Fibroblast of skin of right quadriceps (primary cell): ENCODE measurements at places on chromosomes 3 and 15.

DNA sequence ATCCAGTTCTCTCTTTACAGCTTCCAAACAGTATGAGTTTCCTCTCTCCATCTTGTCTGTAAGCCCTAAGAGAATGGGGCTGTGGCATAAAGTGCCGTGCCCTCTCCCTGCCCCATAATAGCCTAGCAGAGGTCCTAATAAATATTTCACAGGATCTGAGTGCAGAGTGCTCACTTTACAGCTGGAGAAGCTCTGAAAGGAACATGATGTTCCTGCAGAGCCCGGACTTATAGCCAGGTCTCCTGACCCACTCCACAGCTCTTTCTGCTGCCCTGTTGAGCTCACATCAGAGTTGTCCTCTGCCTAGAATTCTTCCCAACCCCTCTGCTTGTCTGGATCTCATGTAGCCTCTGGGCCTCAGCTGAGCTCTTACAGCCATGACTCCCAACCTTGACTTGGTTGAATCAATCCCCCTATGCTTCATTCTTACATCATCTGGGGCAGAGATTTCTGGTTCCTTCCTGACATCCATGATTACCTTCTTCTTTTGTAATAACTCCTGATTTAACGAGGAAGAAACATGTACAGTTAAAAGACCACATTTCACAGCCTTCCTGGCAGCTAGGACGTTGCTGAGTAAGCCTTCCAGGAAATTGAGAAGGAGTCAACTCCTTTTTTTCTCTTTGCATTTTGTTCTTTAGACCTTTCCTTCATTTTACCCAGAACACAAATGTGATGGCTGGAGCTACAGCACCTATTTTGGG is 135.3 kb downstream of the RPLP1 start:
- no peak for DNase-seq

- no peak for DNase-seq
Measured at GRCh38 chr3:187823746-187824145, 78.5 kb upstream of the BCL6 start.

DNA sequence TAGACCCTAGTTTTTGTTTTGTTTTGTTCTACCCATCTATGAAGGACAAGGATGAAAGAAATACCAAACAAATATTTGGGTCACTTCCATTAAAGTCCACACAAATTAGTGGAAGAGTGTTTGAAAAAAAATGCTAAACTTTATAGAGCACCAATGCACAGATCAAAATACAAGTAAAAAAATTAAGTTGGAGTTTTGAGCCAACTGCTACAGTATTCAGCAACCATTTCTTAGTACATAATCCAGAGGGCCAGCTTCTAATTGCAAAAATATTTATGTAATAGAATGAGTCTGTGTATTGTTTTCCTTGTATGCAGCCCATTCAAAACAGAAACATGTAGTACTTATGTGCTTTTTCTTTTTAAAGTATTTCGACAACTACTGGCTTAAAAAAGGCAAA is 121.1 kb downstream of the CBLB start:
- no peak for DNase-seq

GRCh38 chr3:32383136-32383711 is 8.4 kb upstream of the CMTM7 start:
- DNase-seq = no peak

DNA sequence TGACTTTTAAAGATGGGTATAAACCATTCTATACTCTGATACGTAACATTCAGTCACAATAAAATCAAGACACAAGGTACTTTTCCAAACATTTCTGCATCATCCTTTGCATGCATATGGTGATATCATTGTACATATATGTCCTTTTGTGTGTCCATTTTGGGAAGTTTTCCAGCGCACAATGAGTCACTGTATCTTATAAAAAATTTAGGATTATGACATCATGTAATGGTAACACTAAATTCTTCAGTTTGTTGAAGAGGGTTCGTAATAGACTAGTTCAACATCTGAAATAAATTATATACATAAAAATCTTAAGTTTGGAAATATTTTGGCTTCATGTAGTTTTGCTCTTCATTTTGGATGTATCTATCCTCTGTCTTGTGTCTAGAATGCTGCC is 480.9 kb downstream of the ROBO1 start:
- DNase-seq = peak; percentile 75

DNA sequence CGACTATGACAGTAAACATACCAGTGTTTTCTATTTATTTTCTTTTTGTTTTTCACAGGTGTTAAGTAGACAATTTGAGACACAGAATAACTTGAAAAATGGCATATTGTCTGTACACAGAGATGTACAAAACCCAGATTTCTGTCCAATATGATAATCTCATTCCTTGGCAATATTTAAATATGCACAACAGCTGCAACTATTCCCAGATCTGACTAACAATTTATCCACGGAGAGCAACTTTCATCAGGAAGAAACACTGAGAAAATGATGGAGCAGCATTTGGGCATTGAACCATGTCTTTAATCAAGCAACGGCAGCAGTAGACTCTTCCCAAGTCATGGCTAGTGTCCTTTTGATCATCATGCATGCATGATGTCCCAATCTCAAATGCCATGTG is 452.6 kb downstream of the ZPLD1 start:
- DNase-seq = no peak

GRCh38 chr3:146247911-146248310 is 3.0 kb downstream of the PLSCR4 start:
- DNase-seq = no peak

DNA sequence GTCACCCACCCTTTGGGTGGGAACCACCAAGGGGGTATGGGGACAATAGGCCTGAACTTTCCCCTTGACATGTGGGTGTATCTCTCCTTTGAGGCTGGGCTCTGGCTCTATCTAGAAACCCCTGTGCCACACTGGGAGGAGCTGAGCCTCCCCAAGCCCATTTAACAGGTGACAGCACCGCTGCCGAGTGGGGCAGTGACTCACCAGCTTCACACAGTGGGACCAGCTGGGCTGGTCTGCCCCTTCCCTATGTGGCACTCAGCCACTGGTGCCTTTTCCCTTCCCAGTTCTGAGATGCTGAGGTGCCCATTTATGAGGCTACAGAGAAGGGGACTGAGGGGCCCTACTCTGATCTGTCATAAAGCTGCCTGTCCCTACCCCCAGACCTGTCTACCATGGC is 5.1 kb downstream of the PSTPIP1 start:
- DNase-seq = no peak

GRCh38 chr3:196115678-196116083 is 33.8 kb upstream of the TFRC start:
- no peak for DNase-seq

DNA sequence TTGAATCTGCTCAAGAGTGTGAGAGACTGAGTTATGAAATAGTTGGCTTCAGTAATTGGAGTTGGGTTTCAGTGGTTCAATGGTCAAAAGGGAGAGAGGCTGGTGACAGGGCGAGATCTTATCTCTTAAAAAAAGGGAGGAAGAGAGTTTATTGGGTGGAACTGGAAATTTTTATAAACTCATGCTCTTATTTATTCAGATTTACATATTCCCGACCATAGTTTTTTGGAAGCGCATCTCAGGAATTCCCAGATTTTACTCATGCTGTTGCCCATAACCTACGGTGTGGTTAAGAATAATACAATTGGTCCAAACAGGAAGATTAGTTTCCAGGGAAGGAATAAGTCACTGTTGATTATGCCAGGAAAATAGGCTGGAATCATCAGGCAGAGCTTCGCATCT is 41.4 kb downstream of the CD200 start:
- no peak for DNase-seq

GRCh38 chr3:72080095-72080494 is 295.1 kb upstream of the PROK2 start:
- DNase-seq = no peak

GRCh38 chr3:192433704-192434103 is 293.6 kb downstream of the FGF12 start:
- DNase-seq = no peak

DNA sequence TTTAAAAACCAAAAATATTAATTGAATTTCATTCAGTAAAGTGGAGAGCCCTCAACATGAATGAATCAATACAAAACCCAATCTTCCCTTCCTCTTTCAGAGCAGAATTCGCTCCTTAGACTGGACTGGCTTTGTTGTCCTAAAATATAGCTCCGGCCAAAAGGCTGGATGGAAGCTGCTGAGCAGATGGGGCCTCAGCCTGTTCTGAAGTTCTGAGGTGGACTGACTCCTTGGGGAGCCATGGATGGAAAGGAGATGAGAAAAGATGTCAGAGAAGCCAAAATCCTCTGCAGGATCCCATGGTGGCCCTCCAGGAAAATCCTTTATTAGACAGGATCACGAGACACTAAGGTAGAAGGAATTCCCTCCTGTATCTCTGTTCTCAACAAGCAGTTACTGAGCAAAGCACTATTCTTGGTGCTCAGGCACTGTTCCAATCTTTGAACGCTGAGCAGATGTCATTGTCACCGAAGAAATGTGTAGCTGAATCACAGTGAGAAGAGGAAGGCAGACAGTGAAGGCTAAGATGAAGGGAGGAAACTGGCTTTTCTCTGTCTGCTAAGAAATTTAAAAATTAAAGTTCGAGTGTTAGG is 122.0 kb downstream of the SEMA6D start:
- DNase-seq = no peak

- DNase-seq = peak; percentile 76
Measured at GRCh38 chr15:79004336-79004735, 59.5 kb upstream of the CTSH start.

DNA sequence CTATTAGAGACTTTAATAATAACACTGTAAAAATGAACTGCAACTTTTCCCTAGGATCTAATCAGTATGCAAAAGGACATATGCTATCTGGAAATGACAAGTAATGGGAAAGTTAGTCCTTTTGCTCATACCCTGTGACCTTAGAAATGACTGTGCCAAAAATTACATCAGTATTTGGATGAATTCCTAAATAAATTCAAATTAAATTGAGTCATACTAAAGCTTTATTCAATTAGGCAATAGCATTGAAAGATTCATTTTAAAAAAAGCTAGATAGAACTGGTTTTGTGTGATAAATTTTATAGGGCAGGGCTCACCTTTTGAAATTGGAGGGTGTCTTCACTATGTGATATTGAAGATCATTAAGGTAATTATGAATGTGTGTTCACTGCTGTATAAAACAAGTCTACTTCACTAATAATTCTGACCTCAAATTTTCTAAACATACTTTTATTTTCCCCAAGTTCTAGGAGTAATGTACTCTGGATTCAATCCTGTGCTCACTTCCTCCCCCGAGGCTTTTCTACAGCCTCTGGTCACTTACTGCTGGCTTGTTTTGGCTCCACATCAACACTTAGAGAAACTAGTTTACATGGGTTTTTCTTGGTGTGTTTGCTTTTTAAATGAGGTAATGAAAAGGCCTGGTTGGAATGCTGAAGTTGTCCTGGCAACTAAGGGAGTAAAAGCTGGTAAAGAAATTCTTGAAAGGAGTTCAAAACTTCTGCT is 44.4 kb upstream of the SPTSSB start:
- DNase-seq = peak; percentile 73

- no peak for DNase-seq
Measured at GRCh38 chr15:38332711-38333110, 80.1 kb downstream of the SPRED1 start.

GRCh38 chr3:14082108-14082657 is 42.5 kb downstream of the CHCHD4 start:
- no peak for DNase-seq

GRCh38 chr3:42447481-42447880 is 37.1 kb upstream of the LYZL4 start:
- DNase-seq = no peak

- DNase-seq = no peak
Measured at GRCh38 chr3:152927131-152927530, 92.2 kb downstream of the P2RY1 start.

- peak; percentile 79 for DNase-seq
Measured at GRCh38 chr3:98954242-98954641, 52.7 kb upstream of the DCBLD2 start.

DNA sequence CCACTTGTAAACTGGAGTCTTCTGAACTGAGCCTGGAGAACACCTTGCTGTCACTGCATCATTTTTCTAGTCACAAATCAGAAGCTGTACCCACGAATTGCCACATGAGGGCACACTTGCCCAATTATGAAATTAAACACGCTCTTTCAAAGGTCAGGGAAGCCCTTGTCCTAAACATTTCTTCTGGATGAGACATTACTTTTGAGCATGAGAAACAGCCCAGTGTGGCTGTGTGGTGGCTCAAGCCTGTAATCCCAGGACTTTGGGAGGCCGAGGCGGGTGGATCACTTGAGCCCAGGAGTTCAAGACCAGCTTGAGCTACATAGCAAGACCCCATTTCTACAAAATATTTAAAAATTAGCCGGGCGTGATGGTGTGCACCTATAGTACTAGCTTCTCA is 27.5 kb upstream of the CFAP161 start:
- peak; percentile 85 for DNase-seq

- peak; percentile 90 for DNase-seq
Measured at GRCh38 chr15:92930776-92931175, 30.7 kb downstream of the CHD2 start.

DNA sequence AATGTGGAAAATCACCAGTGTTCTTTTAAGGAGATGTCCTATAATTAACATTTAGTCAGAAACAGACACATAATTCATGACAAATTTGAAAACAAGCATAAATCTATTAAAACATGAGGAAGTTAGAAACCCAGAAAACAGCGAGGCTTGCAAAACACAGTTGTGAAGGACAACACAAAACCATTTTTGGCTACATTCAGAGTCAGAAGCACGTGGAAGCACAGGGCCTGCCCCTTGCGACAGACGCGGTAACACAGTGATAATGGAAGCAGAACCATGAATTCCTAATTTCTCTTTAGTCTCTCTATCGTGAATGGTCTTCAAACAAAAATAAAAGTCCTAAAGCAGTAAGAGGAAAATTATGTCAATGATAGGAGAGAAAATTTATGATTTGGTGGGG is 12.2 kb downstream of the NCEH1 start:
- DNase-seq = no peak

DNA sequence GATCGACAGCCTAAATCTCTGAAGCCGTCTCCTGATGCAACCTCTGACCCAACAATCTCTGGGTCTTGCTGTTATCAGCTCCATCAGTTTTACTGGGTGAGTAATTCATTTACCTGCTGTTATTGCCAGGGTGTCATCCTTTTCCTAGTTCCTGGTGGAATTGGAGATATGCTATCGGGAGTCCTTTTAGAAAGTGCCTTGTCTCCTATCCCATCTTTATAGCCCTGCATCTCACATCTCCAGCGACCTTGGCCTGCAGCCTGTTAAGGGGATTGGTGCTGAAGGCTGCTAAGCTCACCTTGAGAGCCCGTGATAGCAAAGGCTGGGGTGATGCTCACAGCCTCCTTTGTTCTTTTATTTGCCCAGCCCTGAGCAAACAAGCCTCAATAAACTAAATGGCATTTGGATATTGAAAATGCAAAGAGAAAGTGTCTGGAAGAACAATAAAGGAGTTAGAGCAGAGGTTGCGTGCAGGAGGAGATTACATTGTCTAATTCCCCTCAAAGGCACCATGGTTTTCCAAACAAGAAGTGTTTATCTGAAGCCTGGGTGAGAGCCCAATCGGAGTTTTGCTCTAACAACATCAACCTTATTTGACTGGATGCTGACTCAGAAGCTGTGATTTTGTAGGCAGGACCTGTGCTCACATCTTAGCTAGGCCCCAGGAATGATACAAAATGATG is 101.8 kb downstream of the RPLP1 start:
- DNase-seq = no peak

DNA sequence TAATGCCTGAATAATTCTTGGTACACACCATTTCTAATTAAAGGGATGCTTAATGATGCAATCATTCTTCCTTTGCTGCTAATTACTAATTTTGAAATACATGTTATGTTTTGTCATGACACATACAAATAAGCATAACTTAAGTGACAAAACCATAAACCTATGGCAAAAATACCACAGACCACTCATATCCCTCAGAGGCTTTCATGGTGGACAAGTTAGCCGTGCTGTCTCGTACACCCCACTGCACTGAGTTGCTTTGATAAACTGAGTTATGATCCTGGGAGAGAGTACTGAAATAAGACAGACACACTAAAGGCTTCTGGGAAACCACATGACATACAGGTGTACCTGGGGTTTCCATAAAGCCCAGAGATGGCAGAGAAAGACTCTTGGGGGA is 913.8 kb downstream of the FHIT start:
- DNase-seq = no peak
